ENCODE measurements at places on chromosomes 4 and X. TPM values are rescaled to one million over a fixed set of nuclear protein-coding genes. Genes with fewer than 3 reads are reported as not detected.

DNA sequence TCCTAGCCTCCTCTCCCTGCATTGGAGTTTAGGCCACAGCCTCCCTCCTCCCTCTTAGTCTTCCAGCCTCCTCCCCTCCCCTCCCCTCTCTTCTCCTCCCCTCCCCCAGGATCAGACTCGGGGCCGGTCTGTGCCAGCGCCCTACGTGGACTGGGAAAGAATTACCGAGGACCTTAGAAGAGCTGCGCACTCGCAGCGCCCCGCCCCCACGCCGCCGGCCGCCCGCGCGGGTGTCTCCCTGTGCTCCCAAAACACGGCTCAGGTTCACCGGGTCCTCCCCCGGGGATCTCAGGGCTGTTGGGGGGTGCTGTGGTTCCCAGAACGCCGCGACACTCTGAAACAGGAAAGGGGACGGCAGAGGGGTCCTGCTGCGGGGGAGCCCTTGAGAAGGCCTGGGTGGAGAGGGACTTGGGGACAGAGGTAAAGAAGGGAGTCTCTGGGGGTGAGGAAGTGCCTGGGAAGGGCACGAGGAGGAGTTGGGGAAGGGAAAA lies 122.3 kb upstream of the TBL1X start:
- H3K4me1 ChIP-seq, result peaks cover 4% of the 10 kb centered on the region
- DNase-seq, result peak; percentile 93
- no peaks in the 10 kb centered on the region for H3K36me3 ChIP-seq
- no peaks in the 10 kb centered on the region for H3K27me3 ChIP-seq

DNA sequence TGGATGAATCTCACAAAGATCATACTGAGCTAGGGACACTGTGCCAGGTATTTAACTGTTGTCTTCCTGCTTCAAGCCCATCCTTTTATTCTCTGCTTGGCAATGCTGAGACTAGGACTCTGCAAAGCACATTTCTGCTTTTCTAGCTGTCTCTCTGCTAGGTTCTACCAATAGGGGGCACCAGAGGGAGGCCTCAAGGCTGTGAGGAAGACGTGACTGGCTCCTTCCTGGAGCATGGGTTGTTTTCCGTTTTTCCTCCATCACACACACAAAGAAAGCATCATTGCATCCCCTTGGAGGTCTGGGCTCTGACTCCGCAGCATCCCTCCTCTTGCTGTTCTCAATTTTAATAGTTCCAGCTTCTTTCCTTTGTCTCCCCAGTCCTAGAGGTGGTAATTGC lies 10.9 kb upstream of the DCTD start:
- no peaks in the 10 kb centered on the region for H3K36me3 ChIP-seq
- DNase-seq, result no peak
- H3K4me3 ChIP-seq, result no peak overlapping the region
- no peak overlapping the region for H3K27ac ChIP-seq
- no peaks in the 10 kb centered on the region for H3K27me3 ChIP-seq
- H3K4me1 ChIP-seq, result no peaks in the 10 kb centered on the region

- H3K27ac ChIP-seq, result no peak overlapping the region
- no peak for DNase-seq
- no peak overlapping the region for H3K4me3 ChIP-seq
- no peaks in the 10 kb centered on the region for H3K36me3 ChIP-seq
Measured at GRCh38 chr4:82084747-82085146, 289.0 kb downstream of the HNRNPD start.

DNA sequence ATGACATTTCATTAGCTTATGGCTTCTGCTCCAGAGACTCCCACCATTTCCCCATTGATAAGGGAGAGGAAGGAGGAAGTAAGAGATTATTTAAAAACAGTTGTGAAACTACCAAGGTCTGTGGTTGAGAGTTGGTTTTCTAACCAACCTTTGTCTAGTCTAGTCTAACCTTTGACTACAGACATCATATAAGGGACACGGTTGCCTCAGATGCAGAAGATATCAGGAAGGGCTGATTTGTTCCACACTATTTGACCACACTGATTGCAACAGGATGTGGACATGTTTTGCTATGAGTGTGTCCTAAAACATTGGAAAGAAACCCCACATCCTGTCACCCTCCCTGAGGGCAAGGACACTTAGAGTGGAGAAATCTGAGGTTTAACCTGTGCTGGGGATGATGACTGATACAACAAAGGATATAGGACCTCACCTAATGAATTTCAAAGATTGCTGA lies 53.0 kb downstream of the COQ2 start:
- no peak overlapping the region for H3K27ac ChIP-seq
- H3K27me3 ChIP-seq, result no peaks in the 10 kb centered on the region
- no peak overlapping the region for H3K4me3 ChIP-seq
- no peaks in the 10 kb centered on the region for H3K36me3 ChIP-seq
- H3K4me1 ChIP-seq, result no peaks in the 10 kb centered on the region

CENPI gene
- 0.66 TPM for total RNA-seq

DCAF8L2 gene
- not detected for total RNA-seq

- no peaks in the 10 kb centered on the region for H3K36me3 ChIP-seq
- no peaks in the 10 kb centered on the region for H3K4me1 ChIP-seq
- no peaks in the 10 kb centered on the region for H3K27me3 ChIP-seq
- DNase-seq, result no peak
- no peak overlapping the region for H3K4me3 ChIP-seq
- no peak overlapping the region for H3K27ac ChIP-seq
Measured at GRCh38 chr4:176464748-176465147, 145.0 kb downstream of the SPCS3 start.

TMPRSS11B gene
- total RNA-seq, result not detected

DDIT4L gene
- 6.1 TPM for total RNA-seq

NXF2B gene
- 0.25 TPM for total RNA-seq

GRCh38 chrX:49178537-49178936 lies 6.8 kb downstream of the PLP2 start:
- DNase-seq, result no peak
- no peaks in the 10 kb centered on the region for H3K36me3 ChIP-seq
- H3K27me3 ChIP-seq, result no peaks in the 10 kb centered on the region
- H3K27ac ChIP-seq, result no peak overlapping the region
- H3K4me3 ChIP-seq, result no peak overlapping the region
- H3K4me1 ChIP-seq, result no peaks in the 10 kb centered on the region

PRKG2 gene
- total RNA-seq, result 1.4 TPM

DNA sequence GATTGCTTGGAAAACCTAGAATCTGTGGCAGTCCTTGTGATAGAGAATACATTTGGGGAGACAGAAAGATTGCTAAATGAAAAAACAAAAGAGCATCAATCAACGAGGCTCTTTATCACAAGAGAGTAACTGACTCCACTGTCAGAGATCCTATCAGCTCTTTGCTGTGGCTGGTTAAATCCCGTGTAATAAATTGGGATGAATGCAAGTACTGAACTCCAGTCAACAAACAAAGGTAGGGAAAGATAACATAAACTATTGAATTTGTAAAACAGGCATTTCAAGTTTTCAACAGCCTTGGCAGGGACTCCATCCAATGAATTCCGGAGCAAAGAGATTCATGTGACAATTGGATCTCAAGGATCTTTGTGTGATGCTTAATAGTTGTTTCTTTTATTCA lies 21.3 kb downstream of the MMRN1 start:
- no peaks in the 10 kb centered on the region for H3K4me1 ChIP-seq
- no peaks in the 10 kb centered on the region for H3K36me3 ChIP-seq

COL25A1 gene
- 2.3 TPM for total RNA-seq

GRCh38 chrX:103730796-103731493 lies 20.2 kb downstream of the TMEM31 start:
- no peak for DNase-seq
- H3K36me3 ChIP-seq, result no peaks in the 10 kb centered on the region
- no peak overlapping the region for H3K4me3 ChIP-seq
- peaks cover 7% of the 10 kb centered on the region for H3K27me3 ChIP-seq

PABPC4L gene
- 3.0 TPM for total RNA-seq

DNA sequence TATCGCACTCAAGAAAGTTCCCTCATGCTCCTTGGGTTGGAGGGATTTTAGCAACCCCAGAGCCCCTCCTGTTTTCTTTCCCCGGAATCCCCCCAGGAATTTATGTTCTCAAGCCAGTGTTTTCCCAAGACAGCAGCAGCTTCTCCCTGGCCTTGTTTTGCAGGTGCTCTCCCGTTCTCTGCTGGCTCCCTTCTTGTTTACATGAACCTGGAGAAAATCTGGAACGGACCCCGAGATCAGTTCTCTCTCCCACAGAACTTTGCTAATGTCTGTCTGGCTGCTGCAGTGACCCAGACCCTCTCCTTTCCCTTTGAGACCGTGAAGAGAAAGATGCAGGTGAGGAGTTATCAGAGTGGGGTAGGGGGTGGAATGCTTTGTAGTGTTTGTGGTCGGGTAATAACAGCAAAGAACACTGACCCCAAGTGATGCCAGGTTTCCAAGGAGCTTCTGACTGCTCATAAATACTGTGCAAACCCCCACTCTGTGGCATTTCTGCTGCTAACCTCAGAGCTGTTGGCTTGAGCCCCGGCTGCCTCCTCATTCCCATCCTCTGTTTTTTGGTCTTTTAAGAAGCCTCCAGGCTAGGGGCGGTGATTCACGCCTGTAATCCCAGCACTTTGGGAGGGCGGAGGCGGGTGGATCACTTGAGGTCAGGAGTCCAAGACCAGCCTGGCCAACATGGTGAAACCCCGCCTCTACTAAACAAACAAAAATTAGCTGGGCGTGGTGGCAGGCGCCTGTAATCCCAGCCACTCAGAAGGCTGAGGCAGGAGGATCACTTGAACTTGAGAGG lies 11.1 kb downstream of the SLC25A43 start:
- H3K4me1 ChIP-seq, result no peaks in the 10 kb centered on the region
- no peak for DNase-seq
- peaks cover 3% of the 10 kb centered on the region for H3K36me3 ChIP-seq
- H3K4me3 ChIP-seq, result no peak overlapping the region
- H3K27ac ChIP-seq, result no peak overlapping the region
- H3K27me3 ChIP-seq, result no peaks in the 10 kb centered on the region

ADGRG4 gene
- total RNA-seq, result 0.13 TPM

F9 gene
- total RNA-seq, result not detected

- H3K36me3 ChIP-seq, result peaks cover 6% of the 10 kb centered on the region
- no peaks in the 10 kb centered on the region for H3K27me3 ChIP-seq
- no peak overlapping the region for H3K4me3 ChIP-seq
- no peak for DNase-seq
- H3K27ac ChIP-seq, result no peak overlapping the region
Measured at GRCh38 chr4:127917151-127917550, 36.5 kb downstream of the PLK4 start.

GRCh38 chrX:153411988-153412574 lies 809 bp downstream of the ZFP92 start:
- H3K36me3 ChIP-seq, result no peaks in the 10 kb centered on the region
- no peak for DNase-seq
- peak overlapping the region; percentile 32 for H3K4me3 ChIP-seq
- no peaks in the 10 kb centered on the region for H3K27me3 ChIP-seq
- H3K27ac ChIP-seq, result no peak overlapping the region
- H3K4me1 ChIP-seq, result no peaks in the 10 kb centered on the region

GPR119 gene
- not detected for total RNA-seq

FAM47A gene
- not detected for total RNA-seq

DNA sequence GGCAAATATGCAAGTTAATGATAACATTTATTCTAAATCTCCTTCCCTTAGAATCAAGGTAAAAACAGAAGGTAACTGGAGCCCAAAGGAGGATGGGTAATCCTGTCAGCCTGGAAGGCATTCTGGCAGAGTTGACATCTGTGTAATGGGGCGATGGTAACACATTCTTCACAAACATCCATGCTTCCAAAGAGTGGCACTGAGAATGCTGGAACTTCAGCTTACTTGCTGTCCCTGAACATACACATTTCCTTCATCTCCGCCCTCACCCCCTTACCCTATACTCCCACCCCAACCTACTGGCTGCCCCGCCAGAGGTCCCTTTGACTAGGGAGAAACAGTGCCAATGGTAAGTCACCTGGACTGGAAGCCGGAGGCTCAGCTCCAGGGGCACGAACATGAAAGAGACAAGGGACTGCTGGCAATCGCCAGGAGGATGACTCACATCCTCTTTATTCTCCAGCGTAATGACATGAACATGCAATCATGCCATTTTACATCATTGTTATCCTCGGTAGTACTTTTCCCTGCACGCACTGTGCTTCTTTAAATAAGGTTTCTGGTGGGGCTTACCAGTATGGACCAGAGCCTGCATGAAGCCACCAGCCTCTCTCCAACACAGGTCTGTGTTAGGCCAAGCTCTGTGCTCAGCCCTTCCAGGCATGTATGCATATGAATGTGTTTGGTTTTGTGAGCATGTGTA lies 694.2 kb upstream of the TENM3 start:
- no peaks in the 10 kb centered on the region for H3K4me1 ChIP-seq
- no peak overlapping the region for H3K4me3 ChIP-seq
- H3K36me3 ChIP-seq, result no peaks in the 10 kb centered on the region

TMPRSS11A gene
- total RNA-seq, result not detected

GRCh38 chrX:130543603-130544325 lies 142.0 kb downstream of the RBMX2 start:
- H3K4me1 ChIP-seq, result no peaks in the 10 kb centered on the region
- no peaks in the 10 kb centered on the region for H3K27me3 ChIP-seq
- H3K36me3 ChIP-seq, result no peaks in the 10 kb centered on the region
- no peak overlapping the region for H3K27ac ChIP-seq
- H3K4me3 ChIP-seq, result no peak overlapping the region
- DNase-seq, result no peak

CT45A5 gene
- total RNA-seq, result not detected

GRCh38 chr4:86026720-86027119 lies 333.1 kb downstream of the MAPK10 start:
- no peaks in the 10 kb centered on the region for H3K27me3 ChIP-seq
- no peak overlapping the region for H3K4me3 ChIP-seq
- H3K27ac ChIP-seq, result no peak overlapping the region
- peaks cover 2% of the 10 kb centered on the region for H3K36me3 ChIP-seq

SPIN4 gene
- 4.2 TPM for total RNA-seq

- no peaks in the 10 kb centered on the region for H3K4me1 ChIP-seq
- DNase-seq, result no peak
- H3K4me3 ChIP-seq, result no peak overlapping the region
- H3K27ac ChIP-seq, result no peak overlapping the region
- no peaks in the 10 kb centered on the region for H3K36me3 ChIP-seq
Measured at GRCh38 chr4:176443117-176443516, 123.4 kb downstream of the SPCS3 start.

DRP2 gene
- 0.16 TPM for total RNA-seq

- no peaks in the 10 kb centered on the region for H3K4me1 ChIP-seq
- H3K36me3 ChIP-seq, result no peaks in the 10 kb centered on the region
- peak within 1 kb of the TSS; percentile 75 for H3K27ac ChIP-seq
- H3K4me3 ChIP-seq, result peak within 1 kb of the TSS; percentile 87
- no peaks in the 10 kb centered on the region for H3K27me3 ChIP-seq
Measured at GRCh38 chrX:30653415-30654131, at the start of gene GK. GK (plus strand) TSS chrX:30653423; CDS start chrX:30653538, 115 bp downstream.

TCEAL6 gene
- not detected for total RNA-seq

DNA sequence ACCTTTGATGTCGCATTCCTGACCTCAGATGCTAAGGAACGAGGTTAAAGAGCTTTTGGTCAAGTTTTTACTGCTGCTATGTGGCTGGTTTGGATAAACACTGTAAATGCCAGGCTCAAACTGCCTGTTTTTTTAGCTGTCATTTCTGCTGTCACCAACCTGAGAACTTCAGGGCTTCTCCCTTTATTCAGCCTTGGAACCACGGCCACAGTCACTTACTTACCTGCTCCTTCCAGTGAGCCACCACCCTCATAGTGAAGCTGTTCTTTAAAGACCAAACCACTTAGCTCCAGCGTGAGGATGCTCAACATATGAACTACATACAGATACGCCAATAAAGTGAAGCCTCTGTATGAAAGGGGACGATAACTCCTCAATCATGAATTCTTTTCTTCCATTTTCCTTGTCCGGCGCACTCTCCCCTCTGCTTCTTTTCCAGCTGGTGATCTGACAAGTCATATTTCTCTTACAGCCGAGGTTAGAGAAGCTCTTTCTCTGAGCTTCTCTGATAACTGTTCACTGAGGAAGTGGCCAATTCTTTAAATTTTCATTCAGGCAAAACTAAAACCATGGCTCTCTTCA lies 152.8 kb upstream of the ANK2 start:
- no peak overlapping the region for H3K27ac ChIP-seq
- DNase-seq, result no peak
- H3K4me3 ChIP-seq, result no peak overlapping the region
- H3K36me3 ChIP-seq, result no peaks in the 10 kb centered on the region
- H3K27me3 ChIP-seq, result no peaks in the 10 kb centered on the region
- no peaks in the 10 kb centered on the region for H3K4me1 ChIP-seq

KCTD8 gene
- 1.3 TPM for total RNA-seq

Data from kidney (tissue), 22 donors.